ENCODE measurements at places on chromosomes 1 and 21.

- no peak for DNase-seq
These were observed 34.7 kb downstream of the RCAN1 start for GRCh38 chr21:34580181-34580700.

GRCh38 chr1:159646687-159647086, 59.1 kb downstream of the APCS start:
- DNase-seq = no peak

- DNase-seq = no peak
These were observed 110.8 kb downstream of the KCND3 start for GRCh38 chr1:111878649-111879048.

DNA sequence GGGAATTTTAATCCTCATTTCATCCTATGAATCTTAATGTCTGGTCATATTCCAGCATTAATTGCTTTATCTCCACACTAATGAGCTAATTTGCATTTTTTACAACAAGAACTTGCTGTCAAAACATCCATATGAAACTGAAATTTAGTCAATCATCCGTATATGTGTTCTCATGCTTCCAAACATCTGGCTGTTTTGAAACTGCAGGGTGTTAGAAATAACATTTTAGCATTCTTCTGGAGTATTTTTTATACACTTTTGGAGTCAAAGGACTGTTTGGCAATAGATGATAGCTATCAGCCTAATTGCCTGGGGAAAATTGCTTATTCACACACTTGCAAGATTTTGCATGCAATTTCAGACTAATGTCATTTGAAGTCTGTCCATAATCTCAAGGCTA, 1639.3 kb downstream of the KCNT2 start:
- DNase-seq = no peak

DNA sequence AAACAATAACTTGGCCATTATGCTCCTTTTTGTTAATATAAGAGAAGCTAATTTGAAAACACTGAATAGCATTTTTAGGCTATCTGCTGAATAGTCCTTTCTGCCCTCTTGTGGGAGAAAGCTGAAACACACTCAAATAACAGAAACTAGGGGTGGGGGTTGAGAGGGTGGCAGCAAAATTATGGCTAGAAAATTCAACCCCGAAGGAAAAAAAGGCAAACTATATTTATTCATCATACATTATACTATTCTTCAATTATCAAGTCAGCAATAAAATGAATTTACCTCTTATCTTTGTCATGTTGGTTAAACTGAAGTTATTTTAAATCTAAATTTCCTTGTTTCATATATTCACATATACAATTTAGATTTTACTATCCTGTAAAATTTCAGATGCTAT, 255.9 kb downstream of the FAF1 start:
- DNase-seq = no peak

- DNase-seq = no peak
These were observed 12.3 kb upstream of the OR10J5 start for GRCh38 chr1:159548126-159548525.

GRCh38 chr1:216903382-216903740, 180.1 kb upstream of the ESRRG start:
- DNase-seq = no peak

DNA sequence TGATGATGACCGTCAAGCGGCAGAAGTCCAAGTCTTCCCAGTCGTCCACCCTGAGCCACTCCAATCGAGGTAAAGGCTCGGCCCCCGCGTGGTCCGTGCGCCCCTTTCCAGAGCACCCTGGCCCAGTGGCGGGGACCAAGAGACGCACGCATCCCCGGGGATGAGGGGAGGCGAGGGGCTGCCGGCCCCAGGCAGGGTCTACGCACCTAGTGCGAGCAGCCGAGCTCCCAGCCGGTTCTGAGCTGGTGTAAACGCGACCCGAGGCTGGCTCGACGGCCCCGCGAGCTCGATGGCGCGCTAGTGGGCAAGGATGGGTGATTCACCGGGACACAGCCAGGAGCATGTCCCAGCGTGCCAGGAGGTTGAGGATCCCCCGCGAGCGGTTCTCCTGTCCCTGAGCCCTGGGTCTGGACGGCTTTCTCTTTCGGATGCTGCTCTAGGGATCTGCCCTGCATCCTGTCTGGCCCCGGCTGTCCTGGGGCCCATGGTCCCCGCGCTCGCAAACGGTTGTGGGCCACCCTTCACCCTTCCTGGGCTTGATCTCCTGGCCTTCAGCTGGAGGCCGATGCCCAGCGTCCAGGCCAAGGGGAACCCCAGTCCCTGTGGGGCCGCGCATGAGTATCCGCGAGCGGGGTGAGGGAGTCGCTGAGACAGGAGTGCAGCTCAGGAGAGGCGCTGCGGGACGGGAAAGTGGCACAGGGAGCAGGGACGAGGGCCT, 689 bp downstream of the PKP1 start:
- no peak for DNase-seq
